Ovary (tissue), 10 donors: ENCODE measurements at places on chromosomes 6 and 20.

- DNase-seq, result no peak
These were observed at the start of gene PTPRT for GRCh38 chr20:43189554-43190331. PTPRT (minus strand) TSS chr20:43189906; CDS start chr20:43189733, 173 bp downstream.

GRCh38 chr6:160227038-160227768 lies 31.4 kb downstream of the SLC22A2 start:
- no peak for DNase-seq

- no peak for DNase-seq
These were observed 70.5 kb downstream of the ADGRG6 start for GRCh38 chr6:142372348-142372747.

GRCh38 chr20:36756496-36756895 lies 10.6 kb upstream of the NDRG3 start:
- DNase-seq, result no peak

- DNase-seq, result no peak
These were observed 77.3 kb downstream of the EPHA7 start for GRCh38 chr6:93341900-93342613.
